Mesenteric fat pad (tissue), 1 donor: ENCODE measurements at places on chromosomes 12 and 14. TPM values are rescaled to one million over a fixed set of nuclear protein-coding genes. Genes with fewer than 3 reads are reported as not detected.

Gene INSM2
- not detected for total RNA-seq

Gene RAB35
- total RNA-seq, result 62.4 TPM

Gene ITGB7
- 2.3 TPM for total RNA-seq

Gene SLC41A2
- total RNA-seq, result 36.5 TPM

Gene SYNE3
- 179 TPM for total RNA-seq

DNA sequence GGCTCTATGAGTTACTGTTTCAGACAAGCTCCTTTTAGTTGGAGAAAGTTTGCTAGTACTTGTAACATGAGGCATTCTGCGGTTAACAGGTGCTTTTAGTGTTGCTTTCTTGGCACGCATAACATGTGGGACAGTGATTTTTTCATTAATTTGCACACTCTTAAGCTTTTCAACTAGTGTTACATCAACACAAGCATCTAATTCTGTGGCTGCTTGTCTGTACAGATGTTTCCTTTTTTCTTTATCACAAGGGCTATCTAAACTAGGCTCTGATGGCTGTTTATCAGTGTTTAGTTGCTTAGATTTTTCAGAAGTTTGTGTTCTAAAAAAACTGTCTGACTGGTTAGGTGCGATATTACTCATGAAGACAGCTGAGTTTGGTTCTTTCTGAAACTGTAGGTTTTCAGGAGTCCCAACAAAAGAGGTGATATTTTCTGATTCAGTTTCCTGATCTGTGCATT is 120.1 kb downstream of the RALGAPA1 start:
- DNase-seq, result no peak
